Heart left ventricle (tissue), 16 donors: ENCODE measurements at places on chromosomes 12 and 14. TPM values are rescaled to one million over a fixed set of nuclear protein-coding genes. Genes with fewer than 3 reads are reported as not detected.

DNA sequence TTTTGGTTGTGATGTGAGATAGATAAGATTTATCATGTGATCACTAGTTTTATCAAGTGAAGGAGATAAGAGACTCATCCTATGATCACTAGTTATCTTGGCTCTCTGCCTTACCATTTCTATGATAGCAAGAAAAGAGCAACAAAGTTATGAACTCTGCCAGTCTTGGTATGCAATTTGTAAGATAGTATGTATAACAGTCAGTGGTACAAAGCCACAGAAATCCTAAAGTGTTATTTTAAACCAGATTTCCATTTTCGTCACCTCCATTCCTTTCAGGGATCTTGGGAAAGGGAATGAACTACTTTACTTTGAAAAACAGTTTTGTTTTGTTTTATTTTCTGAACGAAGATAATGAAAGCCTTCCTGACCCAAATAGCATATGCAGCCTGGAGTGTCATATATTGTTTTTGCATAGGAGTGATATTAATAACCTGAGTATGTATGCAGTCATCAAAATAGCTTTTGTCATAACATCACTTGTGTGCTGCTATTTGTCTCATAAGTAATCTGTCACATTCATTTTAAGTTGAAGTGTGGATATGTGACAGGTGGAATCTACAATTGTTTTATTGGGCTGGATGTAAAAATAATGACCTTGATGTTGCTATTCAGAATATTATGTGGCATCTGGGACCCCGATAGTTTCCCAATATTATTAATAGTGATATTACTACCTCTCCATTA is 35.0 kb downstream of the FLRT2 start:
- DNase-seq = no peak
- H3K36me3 ChIP-seq = no peaks in the 10 kb centered on the region
- H3K4me3 ChIP-seq = no peak overlapping the region
- H3K4me1 ChIP-seq = no peaks in the 10 kb centered on the region
- H3K27me3 ChIP-seq = no peaks in the 10 kb centered on the region

DNA sequence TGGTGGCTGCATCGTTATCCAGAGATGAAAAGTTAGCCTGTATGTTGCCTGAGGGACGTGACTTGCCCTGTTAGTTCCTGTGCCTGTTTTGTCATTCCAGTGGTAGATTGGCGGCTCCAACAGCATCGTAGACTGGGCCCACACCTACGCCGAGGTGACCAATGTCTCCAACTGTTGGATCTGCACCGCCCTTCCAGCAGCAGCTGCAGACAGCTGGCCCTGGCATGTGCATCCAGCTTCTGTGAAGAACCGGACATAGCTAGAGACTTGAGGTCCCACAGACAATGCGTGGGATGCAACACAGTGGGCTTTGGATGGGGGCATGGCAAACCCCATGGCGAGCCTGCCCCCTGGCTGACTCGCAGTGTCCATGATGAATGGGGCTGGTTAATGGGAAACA is 93.0 kb upstream of the TMPO start:
- DNase-seq = peak; percentile 71
- H3K27ac ChIP-seq = no peak overlapping the region
- H3K27me3 ChIP-seq = no peaks in the 10 kb centered on the region
- no peaks in the 10 kb centered on the region for H3K36me3 ChIP-seq
- H3K4me3 ChIP-seq = no peak overlapping the region

- no peaks in the 10 kb centered on the region for H3K27me3 ChIP-seq
- H3K4me3 ChIP-seq = no peak overlapping the region
- no peak overlapping the region for H3K27ac ChIP-seq
- DNase-seq = no peak
Measured at GRCh38 chr14:38197784-38198335, 9.8 kb upstream of the SSTR1 start.

Gene RFX4
- 0.09 TPM for total RNA-seq

DNA sequence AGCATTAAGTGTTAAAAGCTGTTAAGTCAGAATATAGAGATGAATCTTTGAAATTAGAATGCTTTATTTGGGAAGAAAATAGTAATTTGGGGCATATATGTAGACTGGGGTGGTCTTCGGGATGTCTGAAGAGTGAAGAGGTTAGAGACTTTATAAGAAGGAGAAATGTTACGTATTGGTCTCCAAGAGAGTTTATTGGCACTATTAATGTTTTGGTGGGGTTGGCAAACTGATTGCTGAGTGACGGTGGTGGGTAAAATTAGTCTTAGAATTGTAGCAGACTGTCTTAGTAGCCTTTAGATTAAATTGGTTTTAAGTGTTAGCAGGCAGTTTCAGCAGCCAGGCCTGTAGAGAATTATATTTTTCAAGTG is 4.9 kb upstream of the ATP23 start:
- no peaks in the 10 kb centered on the region for H3K36me3 ChIP-seq
- no peak overlapping the region for H3K27ac ChIP-seq
- H3K4me3 ChIP-seq = no peak overlapping the region
- DNase-seq = no peak
- no peaks in the 10 kb centered on the region for H3K27me3 ChIP-seq

DNA sequence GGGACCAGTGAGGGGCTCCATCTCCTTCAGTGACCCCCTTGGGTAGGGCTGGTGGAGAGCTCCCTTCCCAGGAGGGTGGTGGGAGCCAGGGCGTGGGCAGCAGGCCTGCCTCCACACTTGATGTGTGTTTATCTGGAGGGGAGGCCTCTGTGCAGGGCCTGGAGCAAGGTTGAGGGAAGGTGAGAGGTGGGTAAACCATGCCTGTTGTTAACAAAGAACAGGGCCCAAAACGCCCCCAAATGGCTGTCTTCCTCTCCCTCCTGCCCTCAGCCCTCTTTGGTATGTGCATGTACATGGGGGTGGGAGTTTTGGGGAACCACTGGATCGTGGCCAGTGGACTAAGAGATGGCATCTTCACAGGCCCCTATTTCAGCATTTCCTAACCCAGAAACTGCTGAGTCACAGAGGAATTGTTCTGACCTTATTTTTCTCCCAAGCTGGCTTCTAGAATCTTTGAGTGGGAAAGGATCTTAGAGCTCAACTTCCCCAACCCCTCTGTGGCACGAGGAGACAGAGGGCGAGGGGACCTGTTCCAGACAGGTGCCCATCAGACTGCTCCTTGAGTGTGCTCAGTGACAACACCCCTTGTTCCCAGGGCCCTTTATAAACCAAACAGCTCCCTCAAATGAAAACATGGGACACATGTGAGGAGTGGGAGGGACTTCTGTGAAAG is 3.6 kb downstream of the SLC48A1 start:
- no peak overlapping the region for H3K4me3 ChIP-seq
- H3K4me1 ChIP-seq = peaks cover 65% of the 10 kb centered on the region
- no peaks in the 10 kb centered on the region for H3K27me3 ChIP-seq
- no peak for DNase-seq
